ENCODE measurements at places on chromosomes 5 and 9.
A peak's percentile ranks its signal among the peaks of the same experiment; 100 is the strongest.

GRCh38 chr5:157309796-157310195, 43.9 kb downstream of the CYFIP2 start:
- no peak for DNase-seq

GRCh38 chr5:111929261-111929660, 172.3 kb upstream of the NREP start:
- DNase-seq: no peak

- no peak for DNase-seq
Measured at GRCh38 chr9:35695943-35696401, 6.2 kb upstream of the TPM2 start.

DNA sequence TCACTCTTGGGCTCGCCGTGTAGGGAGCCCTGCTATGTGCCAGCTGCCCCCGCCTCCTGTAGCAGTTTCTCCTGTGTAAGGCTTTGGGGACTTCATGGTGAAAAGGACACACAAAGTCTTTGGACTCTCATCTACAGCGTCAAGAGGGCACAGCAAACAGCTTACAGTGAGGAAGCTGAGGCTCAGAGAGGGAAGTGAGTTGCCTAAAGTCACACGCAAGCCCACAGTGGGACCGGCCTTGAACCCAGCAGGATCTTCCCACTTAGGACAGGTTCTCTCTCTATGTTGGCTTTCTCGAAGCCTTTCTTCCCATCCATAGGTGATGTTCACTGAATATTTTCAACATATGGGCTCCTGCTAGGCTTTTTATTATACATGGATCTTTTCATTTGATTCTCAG, 9.8 kb upstream of the PRRX2 start:
- DNase-seq: no peak

DNA sequence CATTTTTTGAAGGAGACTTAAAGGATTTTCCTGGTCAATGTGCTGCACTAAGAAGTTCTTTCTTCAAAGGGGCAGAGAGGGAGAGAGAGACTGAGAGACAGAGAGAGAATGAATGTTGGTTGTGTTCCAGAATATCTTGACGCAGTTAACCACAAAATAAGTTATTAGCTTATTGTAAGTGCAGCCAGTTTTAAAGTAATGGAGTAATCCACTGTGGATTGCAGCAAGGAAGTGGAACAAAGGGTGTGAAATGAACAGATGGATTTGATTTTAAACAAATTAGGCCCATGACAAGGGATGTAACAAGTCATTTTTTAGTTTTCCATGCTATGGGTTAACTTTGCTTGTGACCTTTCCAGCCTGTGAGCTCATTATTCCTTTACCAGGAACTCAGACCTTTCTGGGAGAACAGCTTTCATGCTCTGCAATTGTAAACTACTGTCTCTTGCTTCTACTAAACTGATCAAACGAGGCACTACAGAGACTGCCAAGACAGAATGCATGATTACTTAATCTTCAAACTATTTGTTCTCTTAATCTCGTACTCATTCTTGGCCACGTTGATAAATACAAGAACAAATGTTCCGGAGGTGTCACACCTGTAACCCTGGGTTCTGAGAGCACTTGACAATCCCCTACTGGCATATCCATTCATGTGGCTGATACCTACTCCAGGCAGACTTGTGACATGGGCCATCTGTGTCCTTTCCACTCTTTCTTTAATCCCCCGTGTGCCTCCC, 131.1 kb downstream of the TLE1 start:
- no peak for DNase-seq

- no peak for DNase-seq
Measured at GRCh38 chr9:92942688-92943616, 4.4 kb upstream of the FGD3 start.

- DNase-seq: no peak
Measured at GRCh38 chr9:33446240-33446945, 1.0 kb downstream of the AQP3 start.

GRCh38 chr5:28468166-28468565, 1429.8 kb upstream of the CDH9 start:
- no peak for DNase-seq

GRCh38 chr5:976849-977751, 31.5 kb upstream of the NKD2 start:
- no peak for DNase-seq

DNA sequence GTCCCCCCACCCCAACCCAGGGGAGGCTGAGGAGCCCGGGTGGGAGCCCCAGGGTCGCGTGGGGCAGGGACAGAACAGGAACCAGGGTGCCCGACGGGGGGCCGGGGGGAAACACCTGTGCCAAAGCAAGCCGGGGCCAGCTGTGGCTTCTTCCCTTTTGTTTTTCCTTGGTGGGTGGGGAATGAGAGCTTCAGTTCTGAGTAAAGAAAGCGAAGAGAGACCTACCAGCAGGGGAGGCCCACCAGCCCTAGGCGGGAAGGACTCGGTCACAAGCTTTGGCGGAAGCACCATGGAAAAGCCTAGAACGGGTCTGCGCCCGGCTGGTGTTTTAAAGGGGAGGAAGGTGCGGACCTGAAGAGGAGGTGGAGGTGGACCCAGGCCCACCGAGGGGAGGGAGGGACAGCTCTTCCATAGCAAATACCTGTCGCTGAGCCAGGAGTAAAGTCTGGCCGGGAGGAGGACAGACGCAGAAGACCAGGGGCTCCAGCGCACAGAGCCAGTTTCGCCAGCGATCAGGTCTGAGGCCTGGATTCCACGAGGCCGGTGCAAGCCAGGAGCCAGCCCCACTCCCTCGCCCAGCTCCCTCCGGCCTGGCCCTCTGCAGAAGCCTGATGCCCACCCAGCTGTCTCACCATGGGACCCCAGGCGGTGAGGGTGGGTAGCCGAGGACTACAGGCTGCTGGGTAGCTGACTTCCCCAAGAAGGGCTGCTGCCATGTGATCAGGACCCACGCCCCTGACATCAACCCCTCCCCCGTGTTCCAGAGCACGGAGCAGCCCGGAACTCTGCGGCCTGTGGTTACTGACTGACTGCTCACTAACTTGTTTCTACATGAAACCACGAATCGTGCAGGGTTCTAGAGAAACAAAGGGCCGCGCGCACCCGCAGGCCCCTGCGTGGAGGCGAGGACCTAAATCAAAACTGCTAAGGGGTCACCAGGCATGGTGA, 849 bp upstream of the MGAT1 start:
- DNase-seq: peak; percentile 84

DNA sequence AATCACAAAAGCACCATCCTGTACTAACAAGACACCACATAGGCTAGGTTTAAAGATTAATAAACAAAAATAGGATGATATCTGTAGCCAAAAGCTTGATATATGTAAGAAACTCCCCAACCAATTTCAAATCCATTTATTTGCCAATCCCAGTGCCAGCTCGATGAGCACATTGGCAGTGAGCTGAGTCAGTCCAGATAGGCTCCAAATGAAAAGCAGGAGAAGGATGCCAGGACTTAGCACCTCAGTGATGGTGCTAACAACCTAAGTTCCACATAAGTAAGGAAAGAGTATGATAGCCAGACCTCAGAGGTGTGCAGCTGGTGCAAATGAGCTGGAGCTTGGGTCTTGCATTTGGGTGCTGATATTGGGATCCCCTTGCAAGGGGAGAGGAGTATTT, 158.1 kb downstream of the SIL1 start:
- DNase-seq: no peak

- no peak for DNase-seq
Measured at GRCh38 chr9:76926324-76926741, 20.4 kb upstream of the PRUNE2 start.

- DNase-seq: no peak
Measured at GRCh38 chr5:35815089-35815936, 41.4 kb upstream of the IL7R start.

DNA sequence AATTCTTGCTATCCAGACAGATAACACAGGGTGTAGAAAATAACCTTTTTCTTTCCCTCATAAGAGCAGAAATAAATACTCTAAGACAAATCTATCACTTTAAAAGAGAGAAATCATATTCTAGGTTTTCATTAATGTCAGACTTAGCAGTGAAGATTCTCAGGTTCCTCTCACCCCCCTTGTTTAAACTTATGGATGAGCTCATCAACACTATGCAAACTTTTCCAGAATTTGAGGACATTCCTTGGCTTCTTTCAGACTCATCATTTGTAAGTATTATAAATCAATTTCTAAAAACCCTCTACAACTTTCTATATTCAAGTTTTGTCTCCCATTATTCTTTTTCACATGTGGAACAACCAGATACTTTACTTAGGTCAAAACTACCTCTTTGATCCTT, 374.9 kb upstream of the TRPC7 start:
- DNase-seq: no peak

DNA sequence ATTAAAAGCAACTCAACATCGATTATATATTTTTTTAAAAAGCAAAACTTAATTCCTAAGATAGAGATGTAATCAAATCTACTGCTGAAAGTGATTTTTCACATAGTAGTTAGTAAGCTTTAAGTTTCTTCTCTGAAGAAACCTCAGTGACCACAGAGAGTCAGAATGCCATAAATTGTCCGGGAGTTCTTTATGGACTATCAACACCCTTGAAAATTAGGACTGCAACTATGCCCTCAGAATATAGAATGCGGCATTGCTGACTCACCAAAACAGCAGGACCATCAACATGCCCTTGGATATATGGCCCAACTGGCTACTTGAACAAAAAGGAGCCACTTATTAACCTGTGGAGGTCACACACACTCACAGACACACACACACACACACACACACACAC, 228.9 kb upstream of the SNX2 start:
- no peak for DNase-seq

DNA sequence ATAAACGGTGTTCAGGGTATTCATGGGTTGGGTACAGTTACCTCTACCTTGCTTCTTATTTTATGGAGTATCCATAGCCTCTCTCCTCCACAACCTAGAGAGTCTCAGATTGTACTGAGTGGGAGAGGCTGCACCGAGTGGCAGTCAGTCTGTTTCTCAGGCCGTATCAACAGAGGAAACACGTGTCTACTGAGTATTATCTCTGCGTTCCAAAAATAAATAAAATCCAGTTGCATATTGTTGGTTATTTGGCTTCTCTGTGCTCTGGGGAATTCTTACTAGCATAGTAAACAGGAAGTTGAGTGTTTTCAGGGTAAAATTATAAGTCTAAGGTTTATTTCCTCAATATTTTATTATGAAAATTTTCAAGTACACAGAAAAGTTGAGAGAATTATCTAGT, 231.0 kb downstream of the ARHGEF28 start:
- no peak for DNase-seq

GRCh38 chr5:126852841-126853271, 75.9 kb downstream of the LMNB1 start:
- DNase-seq: no peak

DNA sequence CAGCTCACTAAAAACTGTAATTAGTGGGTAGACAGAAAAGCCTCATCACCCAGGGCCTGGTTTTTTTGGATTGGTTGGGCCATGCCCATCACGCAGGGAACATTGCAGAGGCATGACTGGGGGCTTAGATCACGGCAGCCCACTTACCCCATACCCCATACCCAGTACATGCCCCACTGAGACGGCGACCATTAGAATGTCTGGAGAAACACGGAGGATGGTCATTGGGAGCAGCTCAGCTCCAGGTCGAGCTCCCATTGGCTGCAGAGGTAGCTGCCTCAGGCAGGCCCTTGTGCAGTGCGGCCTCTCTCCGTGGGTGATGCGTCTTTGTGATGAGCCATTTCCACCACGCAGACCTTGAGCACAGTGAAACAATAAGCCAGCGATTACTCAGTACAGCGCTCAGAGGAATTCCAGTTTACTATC, 204.0 kb downstream of the GADD45G start:
- no peak for DNase-seq
